Amygdala (tissue), 56 donors: ENCODE measurements at places on chromosomes 11 and 22.

- no peak for DNase-seq
Observed at GRCh38 chr11:74923125-74923524, 25.8 kb downstream of the XRRA1 start.

DNA sequence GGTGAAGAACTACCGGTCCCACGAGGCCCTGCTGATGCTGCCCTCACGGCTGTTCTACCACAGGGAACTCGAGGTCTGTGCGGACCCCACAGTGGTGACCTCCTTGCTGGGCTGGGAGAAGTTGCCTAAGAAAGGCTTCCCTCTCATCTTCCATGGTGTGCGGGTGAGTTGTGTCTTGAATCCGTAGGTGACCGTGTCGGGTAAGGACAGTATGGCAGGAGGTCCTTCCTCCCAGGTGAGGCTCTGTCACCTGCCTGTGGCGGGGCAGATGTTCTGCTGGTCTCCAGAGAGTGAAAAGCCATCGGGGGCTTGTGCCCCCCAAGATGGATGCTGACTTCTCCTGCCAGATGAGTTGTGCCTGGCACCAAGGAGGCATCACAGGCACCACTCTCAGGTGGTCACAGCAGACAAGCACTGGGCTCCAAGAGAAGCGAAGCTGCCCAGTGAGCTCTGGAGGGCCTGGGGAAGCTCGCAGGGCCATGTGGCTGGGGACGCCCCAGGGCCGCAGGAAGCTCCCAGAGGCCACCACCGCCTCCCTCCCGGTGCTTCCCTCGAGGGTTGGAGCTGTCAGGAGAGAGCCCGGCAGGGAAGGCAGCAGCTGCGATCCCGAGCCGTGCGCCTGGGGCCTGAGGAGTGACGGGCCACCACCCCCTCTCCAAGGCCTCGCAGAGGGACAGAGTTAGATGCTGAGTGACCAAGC is 17.3 kb upstream of the PANX2 start:
- DNase-seq: no peak

DNA sequence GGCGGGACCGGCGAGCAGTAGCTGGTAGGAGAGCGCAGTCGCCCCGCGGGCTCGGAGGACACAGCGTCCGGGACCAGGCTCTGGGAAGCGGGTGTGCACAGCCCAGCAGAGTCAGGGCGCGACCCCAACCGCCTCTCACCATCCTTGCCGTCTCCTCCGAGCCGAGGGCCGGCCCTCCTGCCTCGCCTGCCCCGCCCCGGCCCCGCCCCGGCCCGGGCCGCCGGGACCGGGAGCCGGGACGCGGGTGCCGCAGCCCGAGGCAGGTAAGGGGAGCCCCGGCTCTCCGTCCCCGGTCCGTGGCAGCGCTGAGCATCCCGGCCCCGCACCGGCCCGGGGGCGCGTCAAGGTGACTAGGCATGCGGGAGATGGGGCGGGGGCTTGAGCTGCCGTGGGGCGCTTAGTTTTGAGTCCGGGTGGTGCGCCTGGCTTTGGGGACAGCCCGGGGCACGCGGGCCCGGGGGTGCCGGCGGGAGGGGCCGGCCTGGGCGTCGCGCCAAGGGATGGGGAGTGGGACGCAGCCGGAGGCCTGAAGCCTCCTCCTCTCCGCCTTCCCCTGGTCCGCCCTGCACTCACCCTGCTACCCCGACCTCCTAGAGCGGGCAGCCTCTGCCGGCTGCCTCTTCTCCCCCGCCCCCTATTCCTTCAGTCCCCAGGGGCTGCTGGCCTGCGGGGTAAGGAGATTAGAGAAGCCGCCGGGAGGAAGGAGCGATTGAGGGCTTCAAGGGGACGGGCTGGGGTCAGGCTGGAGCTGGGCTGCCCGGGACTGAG is at the start of gene ABCG4:
ABCG4 (plus strand) TSS at position 35 of the 768 bp plus-strand sequence. CDS start 914 bp downstream, outside the sequence.
- no peak for DNase-seq

DNA sequence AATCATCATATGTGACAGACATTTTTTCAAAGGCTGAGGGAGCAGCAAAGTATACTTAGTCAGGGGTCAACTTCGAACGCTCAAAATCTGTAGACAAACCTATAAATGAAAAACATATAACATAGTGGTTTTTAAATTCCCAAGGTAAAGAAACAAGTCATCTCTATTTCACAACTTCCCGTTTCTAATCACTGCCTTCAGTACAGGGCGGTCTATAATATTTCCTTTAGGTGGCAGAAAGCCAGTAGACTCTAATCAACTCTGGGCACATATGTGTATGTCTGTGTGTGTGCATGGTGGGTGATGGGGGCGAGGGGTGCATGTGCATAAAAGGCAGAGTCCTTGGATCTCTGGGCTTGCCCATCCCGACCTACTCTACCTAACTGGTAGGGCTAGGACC is 55.0 kb upstream of the ARFGAP3 start:
- DNase-seq: no peak

DNA sequence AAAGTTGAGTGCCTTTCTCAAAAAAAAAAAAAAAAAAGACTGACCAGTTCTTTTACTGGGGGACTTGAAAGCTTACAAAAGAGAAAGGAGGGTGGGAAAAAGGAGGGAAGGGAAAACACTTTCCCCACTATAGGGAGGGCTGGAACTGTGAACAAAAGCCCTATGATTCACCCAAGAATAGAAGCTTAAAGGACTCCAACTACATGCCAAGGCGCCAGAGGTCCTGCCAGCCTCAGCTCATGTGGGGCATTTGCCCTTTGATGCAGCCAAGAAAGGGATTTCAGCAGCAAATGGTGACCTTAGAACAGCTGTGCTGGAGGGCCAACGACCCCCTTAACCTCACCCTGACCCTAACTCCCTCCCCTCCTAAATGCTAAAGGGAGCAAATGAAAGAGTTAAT is 160.0 kb downstream of the NTM start:
- peak; percentile 21 for DNase-seq

GRCh38 chr11:70503468-70504221 is 105.3 kb downstream of the CTTN start:
- DNase-seq: no peak

DNA sequence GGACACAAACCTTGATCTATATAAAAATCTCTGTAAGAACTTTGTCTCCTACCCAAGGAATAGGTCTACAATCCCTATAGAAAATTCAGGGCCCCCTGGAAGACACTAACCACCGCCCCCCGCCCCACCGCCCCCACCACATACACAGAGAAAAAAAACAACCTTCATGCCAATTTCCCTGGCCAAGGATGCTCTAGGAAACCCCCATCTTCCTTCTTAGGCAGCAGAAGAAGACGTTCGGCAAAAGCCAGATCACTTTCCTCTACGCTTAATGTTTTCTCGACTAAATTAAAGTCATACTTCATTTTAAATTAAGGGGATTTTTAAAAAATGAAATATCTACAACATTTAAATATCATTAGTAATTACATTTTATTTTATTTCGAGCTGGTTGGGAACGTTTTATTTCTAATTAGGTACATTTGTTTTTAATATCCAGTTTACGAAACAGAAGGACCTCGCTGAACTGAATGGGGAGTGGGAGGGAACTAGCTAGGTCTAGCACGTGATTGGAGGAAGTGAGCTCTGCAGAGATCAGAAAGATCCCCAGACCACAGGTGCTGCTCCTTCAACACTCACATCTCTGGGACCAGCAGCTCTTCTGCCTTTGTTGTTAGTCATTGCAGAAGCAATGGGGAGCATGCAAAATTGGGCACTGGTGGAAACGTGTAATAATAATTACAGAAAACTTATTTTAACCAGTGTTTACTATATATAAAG is 472.3 kb downstream of the MN1 start:
- DNase-seq: no peak

DNA sequence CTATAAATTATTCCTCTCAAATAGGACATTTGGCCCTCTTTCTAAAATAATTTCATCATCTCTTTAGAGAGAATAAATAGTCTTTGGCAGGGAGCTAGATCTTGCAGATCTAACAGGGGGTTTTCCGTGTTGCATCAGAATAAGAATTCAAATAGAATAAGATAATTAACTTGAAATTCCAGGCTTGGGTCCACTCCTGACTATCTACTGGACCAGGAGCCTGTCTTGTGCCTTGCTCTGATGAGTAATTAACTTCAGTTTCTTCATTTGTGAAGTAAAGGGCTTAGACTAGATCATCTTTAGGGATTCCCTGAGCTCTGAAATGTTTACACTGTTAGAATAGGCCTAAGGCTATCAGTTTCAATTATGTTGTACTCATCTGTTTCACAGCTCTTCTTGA is 23.5 kb upstream of the TMEM123 start:
- no peak for DNase-seq

GRCh38 chr22:26887456-26887855 is 230.1 kb downstream of the MIAT start:
- DNase-seq: no peak

- no peak for DNase-seq
Observed at GRCh38 chr11:131859538-131860210, 489.3 kb downstream of the NTM start.

DNA sequence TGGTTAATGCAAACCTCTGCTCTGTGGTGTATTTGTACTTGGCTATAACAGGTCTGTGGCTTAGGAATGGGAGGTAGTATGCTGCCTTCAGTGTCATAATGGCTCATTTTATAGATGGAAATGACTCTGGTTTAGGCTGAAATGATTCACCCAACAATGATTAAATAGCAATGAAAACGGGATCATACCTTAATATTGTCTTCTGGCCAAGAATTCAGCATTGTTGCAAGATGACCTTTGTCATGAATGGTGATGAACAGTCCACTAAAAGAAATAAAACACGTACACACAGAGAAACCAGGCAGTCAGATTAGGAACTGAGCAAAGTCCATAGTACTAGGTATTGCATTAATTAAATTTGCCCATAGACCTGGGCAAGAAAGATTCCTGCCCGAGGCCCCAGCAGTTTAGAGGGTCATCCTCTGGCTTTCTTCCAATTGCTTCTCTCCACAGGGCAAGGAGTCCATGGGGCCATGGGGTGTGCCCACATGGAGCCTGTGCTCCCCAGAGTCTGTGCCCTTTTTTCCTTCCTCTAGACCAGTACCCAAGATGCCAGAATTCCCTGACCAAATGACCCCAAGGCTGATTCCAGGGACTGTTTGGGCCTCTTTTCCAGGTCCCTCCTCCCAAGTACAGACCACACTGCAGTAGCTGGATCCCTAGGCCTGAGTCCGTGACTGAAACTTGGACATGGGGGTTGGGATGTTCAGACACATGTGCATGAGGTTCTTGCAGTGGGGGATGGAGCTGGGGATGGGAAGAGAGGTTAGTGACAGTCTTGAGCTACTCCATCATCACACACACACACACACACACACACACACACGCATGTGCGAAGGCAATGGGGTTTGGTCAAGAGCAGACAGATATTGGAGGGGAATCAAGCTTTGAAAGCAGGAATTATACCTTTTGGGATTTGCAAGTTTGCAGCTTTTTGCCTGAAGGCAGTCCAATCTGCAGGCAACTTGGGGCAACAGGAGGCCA is 134.2 kb downstream of the CCDC81 start:
- DNase-seq: no peak

GRCh38 chr11:27600656-27601055 is 94.1 kb upstream of the LIN7C start:
- no peak for DNase-seq

DNA sequence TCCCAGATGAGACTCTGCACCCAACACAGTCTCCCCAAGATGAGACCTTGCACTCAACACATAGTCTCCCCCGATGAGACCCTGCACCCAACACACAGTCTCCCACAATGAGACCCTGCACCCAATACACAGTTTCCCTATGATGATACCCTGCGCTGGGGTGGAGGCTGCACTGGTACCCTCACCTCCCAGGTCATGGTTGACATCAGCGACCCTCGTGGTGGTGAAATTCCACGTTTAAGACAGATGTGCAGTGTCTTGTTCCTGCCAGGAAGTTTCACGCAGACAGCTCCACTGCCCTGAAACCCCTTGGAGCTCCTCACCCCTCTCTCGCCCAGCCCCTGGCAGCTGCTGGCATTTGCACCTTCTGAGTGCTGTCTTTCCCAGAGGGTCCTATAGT is 9.5 kb downstream of the MUC5AC start:
- DNase-seq: no peak

- no peak for DNase-seq
Observed at GRCh38 chr11:118679483-118679882, at the start of gene TREH. TREH (minus strand) TSS chr11:118679650; CDS start chr11:118679627, 23 bp downstream.

DNA sequence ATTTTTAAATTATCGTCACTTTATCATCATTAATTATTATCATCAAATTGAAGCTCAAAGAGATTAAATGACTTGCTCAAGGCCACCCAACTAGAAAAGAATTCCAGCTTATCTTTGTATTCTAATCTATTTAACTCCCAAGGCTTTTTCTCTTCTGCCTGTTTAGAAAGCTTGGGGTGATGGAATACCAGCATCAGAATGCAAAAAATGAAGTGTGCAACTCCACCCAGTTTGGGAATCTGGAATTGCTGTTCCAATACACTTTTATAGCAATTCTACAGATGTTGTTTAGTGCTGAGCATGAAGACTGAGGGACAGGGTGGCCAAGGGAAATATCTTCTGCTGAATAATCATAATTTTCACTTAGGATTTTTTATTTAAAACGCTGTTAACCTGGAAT is 97.2 kb upstream of the FIBIN start:
- no peak for DNase-seq

GRCh38 chr11:45563171-45563570 is 102.3 kb downstream of the CHST1 start:
- no peak for DNase-seq

DNA sequence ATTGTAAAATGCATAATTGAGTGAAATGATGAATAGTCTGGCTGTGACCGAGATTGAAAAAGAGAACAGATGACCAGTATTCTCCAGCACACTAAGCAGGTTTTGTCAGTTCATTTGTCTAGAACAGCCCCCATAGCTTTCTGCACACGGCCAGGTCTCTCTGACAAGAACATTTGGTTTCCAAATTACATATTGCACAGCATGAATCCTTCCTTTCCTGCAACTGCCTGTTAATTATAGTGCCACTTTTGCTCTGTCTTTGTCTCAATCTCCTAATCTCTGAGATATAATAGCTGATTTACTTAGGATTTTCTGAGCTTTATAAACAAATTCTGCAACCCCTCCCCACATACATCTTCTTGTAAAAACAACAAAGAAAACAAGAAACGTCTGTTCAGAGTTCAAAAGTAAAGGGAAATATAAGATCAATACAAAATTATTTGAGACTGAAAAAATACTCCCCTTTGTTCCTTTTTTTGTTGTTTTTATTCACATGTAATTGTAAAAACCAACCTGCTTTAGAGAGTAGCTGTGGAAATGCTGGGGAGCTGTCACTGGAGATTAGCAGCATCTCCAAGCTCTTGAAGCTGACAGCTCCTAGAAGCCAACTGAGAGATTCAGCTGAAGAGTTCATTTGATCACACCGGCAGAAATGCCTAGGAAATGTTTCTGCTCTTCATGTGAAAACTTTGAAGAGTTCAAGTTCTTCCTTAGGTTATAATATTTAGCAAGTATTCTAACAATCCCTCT is 998.1 kb downstream of the DLG2 start:
- DNase-seq: no peak

DNA sequence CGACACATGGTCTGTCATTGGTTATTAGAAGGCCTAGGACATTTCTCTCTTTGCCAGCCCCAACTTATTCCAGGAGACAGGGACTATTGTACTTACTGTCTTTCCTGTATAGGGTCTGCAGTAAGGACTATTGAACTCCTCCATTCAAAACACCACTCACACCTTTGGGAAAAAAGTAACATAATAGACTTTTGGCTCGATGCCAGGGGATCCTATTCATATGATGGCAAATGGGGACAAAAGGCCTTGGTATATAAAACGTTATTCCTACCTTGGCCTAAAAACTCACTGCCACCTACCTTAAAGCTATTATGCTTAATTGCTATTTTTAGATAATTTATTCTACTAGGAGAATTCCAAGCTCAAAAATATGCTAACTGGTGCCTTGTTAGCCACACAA is 6.3 kb upstream of the NDUFC2 start:
- DNase-seq: no peak
